ENCODE measurements at places on chromosomes 1 and 21. TPM values are rescaled to one million over a fixed set of nuclear protein-coding genes. Genes with fewer than 3 reads are reported as not detected.
A peak's percentile ranks its signal among the peaks of the same experiment; 100 is the strongest.

The RHD gene
- total RNA-seq = not detected

The NBPF4 gene
- total RNA-seq = not detected

The SH3D21 gene
- total RNA-seq = 2.6 TPM

The PCP4L1 gene
- 0.17 TPM for total RNA-seq

The PHGDH gene
- total RNA-seq = 39.6 TPM

The SIK1 gene
- 12.1 TPM for total RNA-seq

The NES gene
- 470 TPM for total RNA-seq

The AMY1A gene
- not detected for total RNA-seq

DNA sequence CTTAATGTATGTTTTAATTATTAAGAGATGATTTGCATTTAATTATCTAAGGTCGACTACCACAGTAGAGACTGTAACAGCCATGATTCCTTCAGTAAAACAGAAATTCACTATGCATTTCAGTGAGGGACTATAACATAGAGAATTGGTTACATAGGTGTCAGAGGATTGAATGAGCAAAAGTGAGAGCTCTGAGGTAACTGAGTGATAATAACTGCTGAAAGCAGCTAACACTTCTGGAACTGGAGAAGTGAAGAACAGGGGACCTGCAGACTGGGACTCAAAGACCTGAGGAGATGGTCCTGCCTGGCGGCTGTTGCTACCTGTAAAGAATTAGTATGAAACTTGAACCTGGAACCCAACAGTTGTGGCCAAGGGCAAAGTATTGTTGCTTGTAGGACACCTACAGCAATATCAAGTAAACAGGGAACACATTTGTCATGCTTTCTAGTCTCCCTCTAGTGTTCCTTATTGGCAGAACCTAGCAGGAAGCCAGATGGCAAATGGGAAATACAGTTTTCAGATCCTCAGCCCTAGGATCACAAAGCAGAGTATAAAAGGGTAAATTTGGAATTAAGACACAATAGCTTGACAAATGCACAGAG is 110.6 kb downstream of the HS2ST1 start:
- peak; percentile 37 for DNase-seq

GRCh38 chr1:28538286-28538685 is 14.6 kb upstream of the TRNAU1AP start:
- DNase-seq = no peak

GRCh38 chr1:67159233-67159632 is 7.0 kb upstream of the IL23R start:
- DNase-seq = no peak

DNA sequence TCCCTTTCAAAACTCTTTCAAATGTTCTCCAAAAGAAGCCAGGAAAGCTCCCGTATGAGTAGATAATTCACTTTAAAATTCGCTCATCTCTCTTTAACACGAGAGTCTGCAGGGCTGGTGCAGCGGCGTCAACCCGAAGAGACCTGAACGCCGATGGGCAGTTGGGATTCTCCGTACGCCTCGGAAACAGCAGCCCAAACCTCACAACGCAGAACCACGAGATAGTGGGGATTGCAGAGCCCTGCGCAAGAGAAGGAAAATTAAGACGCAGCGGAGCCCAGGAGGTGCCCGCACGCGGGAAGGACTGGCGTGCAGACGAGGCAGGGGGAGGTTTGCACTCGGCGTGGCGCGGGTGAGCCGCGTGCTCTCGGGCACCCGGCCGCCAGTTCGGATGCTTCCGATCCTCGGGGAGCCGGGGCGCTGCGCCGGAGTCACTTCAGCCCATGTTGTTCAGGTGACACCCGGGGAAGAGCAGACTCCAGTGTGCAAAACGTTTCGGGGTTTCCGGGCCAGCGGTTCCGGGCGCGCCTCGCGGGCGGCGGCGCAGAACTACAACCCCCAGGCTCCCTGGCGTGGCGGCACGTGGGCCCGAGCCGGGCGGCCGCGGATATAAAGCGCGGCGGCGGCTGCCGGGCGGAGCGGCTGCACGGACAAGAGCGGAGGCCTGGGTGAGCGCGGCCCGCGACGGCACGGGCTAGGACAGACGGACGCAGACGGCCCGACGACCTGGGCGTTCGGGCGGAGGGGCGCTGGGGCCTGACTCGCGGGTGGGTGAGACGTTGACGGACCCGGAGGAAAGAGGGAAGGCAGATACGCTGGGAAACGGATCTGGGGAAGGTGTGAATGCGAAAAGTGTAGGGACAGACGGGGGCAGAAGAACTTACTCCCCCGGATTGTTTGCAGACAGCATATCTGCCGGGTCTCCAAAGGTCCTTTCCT is at the start of gene NPL:
Gene NPL (plus strand): TSS at position 636 of the 939 bp plus-strand sequence. CDS start 4,599 bp downstream, outside the sequence.
- DNase-seq = peak; percentile 76

DNA sequence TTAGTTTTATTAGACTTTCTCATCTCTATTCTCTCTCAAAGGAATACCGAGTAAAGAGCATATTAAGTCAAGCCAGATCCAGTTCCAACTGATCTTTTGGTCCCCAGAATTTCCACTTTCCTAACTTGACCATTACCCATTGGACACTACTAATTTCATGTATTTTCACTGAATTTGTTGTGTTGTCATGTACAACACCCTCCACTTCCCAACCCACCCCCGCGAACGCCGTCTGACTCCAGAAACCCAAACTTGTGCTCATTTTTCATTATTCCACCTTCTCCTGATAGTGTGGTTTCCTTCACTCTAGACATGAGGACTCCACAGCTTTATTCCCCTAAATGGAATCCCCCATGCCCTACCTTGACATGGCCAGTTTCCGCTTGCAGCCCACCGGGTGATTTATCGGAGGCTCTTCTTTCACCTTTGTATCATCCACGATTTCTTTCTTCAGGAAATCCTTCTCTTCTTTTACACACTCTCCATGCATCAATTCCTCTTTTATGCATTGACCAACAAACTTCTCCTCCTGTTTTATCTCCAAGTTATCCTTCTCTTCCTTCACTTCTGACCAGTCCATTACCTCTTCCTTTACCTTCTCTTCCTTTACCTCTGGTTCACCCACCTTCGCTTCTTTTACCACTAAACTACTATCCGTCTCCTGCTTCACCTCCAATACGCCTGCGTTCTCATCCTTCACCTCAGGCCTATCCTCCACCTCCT is 805 bp downstream of the ZNHIT6 start:
- no peak for DNase-seq

DNA sequence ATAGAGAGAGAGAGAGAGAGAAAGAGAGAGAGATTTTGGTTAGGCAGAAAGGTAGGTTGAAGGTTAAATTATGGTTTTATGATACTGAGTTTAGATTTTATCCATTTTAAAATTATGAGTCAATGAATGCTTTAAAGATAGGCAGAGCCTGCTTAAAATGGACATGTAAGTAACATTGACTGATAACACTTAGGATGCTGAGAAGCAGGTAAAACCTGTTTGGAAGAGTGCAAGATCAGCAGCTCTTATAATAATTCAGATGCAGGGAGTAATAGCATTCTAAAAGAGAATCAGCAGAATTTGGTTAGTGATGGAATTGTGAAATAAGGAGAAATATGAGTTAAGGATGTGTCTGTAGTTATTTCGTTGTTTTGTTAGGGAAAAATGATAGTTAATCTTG is 446.6 kb downstream of the PLA2G4A start:
- DNase-seq = no peak

- DNase-seq = no peak
These were observed 11.5 kb downstream of the PHLDA3 start for GRCh38 chr1:201457508-201457960.

GRCh38 chr1:6891781-6892579 is 106.7 kb downstream of the CAMTA1 start:
- peak; percentile 19 for DNase-seq

DNA sequence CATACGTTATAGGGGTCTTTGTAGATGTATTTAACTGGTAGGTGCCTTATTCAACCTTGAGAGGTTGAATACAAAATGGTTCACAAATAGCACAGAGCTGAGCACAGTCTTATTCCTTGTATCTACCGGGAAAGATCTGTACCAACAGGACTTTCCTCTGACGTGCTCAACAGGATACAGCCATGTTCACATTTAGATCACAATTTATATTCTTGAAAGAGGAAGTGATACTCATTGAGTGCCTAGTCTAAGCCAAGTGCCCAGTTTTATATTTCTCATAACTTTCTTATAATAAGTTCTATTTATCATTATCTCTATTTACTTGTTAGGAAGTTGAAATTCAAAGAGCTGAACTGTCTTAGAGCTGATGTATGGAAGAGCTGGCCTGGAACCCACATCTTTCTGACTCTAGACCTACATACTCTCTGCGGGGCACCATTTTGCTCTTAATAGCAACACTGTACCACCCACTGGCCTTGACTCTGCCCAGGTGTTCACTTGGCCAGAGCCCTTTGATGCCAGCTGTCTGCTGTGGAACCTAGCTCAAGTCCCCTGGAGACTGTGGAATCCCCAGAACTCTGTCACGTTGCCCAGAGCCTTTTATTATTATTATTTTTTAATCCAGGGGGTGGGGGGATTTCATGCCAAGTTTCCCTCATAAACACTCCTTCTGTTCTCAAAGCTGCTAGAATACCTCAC is 156.2 kb downstream of the TPR start:
- DNase-seq = no peak

DNA sequence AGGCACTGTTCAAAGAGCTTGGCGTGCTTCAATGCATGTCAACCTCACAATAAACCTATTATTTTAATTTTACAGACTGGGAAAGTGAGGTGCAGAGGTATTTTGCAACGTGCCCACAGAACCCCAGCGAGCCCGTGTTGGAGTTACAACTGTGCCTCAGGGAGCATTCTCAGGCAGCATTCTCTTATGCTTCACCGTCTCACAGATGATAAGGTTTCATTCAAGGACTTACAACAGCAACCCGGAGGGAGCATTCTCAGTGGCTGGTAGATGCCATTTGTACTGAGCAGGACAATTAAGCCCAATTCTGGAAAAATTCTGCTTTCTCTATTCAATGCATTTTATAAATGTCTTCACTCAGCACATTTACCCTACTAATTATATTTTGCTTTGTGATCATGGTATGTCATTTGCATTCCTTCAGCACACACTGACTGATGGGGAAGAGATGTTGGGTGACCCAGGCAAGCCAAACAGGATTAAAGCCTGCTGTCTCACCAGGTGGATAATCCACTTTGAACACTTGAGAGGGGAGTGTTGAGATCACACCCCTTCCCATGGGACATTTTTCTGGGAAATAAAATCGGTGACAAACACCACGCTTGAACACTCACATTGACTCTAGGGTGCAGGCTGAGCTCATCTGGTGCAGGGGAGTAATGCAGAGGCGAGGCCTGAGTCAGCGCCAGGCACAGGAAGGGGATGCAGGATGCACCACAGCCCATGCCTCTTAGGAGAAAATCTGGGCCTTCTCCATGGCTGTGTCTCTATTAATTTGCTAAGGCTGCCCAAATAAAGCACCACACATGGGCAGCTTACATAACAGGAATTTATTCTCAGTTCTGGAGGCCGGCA is 113.9 kb downstream of the CLIC6 start:
- DNase-seq = no peak

DNA sequence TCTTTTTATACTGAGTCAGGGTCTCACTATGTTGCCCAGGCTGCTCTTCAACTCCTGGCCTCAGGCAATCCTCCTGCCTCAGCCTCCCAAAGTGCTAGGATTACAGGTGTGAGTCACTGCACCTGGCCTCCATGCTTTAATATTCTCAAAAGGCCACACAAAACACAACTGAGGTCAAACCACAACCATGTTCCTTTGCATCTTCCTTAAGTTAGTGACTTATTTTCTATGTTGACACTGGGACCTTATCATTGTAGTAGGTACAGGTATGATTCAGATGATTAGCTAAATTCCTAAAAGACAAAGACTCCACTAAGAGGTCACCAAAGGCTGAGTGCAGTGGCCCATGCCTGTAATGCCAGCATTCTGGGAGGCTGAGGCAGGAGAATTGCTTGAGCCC is 131.9 kb upstream of the ATP1B1 start:
- DNase-seq = no peak

GRCh38 chr1:207946756-207947155 is 35.8 kb upstream of the CD34 start:
- no peak for DNase-seq

- no peak for DNase-seq
These were observed 46.9 kb upstream of the SMYD2 start for GRCh38 chr1:214233856-214234634.

GRCh38 chr1:210272666-210273065 is 40.1 kb downstream of the SERTAD4 start:
- no peak for DNase-seq

DNA sequence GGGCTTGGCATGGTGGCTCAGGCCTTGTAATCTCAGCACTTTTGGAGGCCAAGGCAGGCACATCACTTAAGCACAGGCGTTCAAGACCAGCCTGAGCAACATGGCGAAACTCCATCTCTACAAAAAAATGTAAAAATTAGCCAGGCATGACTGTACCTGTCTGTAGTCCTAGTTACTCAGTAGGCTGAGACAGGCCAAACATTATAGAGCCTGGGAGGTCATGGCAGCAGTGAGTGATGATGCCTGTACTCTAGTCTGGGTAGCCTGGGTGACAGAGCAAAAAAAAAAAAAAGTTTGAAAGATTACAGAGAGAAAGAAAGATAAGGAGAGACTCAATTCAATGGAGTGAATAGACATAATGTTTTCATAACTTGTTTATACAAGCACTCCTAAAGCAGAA is 556.5 kb upstream of the BRINP3 start:
- DNase-seq = no peak

GRCh38 chr1:40701684-40702083 is 10.2 kb downstream of the NFYC start:
- no peak for DNase-seq

DNA sequence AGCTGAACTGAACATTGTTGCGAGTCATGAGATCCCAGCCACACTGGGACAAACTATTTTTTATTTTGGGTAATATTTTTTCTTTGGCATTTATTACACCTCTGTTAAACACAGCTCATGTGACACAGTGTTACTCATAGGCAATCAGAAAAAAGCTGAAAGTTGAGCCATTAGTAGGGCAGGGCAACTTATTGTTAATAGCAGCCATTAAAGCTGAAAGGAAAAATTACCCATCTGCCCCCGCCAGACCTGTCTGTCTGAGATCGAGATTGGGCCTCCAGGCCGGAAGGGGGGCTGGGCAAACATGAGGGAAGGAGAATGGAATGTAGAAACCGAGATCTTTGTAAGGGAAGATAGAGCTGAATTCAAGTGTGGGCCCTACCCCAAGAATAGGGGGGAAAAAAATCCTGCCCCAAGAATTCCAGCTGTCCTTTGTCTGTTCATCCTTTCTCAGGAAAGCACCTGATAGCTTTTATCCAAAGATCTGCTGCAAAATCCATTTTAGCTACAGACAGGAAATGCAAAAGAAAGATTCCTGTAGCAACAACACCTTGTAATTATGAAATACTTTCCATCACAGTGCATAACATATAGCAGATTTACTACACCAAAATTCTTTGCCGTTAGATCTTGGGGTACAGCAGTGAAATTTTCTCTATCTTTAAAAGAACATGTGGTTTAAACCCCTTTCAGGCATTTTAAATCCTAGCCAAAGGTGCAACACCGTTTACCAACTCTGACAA is 212.8 kb downstream of the PBX1 start:
- DNase-seq = peak; percentile 68
